HEK293T (cell line): ENCODE measurements at places on chromosomes 5 and 9.
A peak's percentile ranks its signal among the peaks of the same experiment; 100 is the strongest.

GRCh38 chr5:56666901-56667300, 148.4 kb upstream of the MAP3K1 start:
- no peak for DNase-seq

- DNase-seq, result no peak
Measured at GRCh38 chr9:107266624-107267368, 16.3 kb upstream of the RAD23B start.

GRCh38 chr5:67617051-67617450, 420.5 kb upstream of the CD180 start:
- DNase-seq, result no peak

DNA sequence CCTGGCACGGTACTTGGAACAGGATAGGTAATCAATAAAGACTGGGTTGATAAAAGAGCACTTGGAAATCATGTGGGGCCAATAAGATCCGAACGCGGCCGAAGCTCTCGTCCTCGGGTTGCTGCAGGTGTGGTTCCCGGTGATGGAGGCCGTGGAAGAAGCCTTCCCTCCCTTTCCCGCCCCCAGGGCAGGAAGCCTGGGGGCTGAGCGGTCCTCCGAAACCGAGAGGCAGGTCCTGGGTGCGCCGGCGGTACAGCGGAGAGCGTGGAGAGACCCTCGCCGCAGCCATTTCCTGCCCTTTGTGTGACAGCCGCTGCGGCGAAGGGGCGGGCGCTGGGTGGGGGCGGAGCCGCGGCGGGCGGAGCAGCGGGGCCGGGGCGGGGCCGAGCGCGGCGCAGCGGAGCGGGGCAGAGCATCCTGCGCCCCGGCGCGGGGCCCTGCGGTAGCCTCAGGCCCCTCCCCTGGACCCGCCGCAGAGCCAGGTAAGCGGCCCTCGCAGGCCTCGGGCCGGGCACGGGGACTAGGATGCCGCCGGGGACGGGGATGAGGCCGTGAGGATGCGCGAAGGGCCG, at the start of gene CYFIP2:
CYFIP2 (plus strand) TSS at position 410 of the 572 bp plus-strand sequence. CDS start 19,239 bp downstream, outside the sequence.
- peak; percentile 86 for DNase-seq

DNA sequence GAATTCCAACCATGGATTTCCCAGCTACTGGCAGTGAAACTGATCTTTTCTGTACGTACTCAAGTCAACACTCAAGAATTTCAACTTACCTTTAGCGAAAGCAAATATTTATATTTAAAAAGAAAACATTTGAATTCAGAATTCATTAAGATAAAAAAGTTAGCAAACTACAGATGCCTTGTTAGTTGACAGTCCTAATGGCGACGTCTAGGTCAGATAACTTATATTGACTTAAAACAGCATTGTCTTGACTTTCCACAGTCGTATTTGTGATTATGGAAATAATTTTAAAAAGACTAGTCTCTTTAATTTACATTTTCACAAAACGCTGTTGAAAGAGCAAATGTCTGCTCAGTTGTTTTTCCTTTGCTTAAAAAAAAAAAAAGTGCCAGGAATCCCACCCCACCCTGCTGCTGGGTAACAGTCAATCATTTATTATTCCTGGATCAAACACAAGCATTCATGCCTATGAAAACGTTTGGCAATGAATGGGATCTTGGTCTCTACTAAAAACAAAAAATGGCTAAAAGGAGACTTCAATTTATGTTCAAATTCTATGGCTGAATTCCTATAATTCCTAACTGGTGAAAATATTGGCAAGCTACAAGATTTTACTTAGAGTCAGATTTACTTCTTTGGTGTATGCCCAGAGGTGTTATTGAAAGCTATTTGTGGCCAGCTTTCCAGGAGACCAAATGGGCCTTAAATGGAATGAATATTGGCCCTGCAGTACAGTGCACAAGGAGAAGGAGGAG, 22.0 kb downstream of the OR2S2 start:
- no peak for DNase-seq

DNA sequence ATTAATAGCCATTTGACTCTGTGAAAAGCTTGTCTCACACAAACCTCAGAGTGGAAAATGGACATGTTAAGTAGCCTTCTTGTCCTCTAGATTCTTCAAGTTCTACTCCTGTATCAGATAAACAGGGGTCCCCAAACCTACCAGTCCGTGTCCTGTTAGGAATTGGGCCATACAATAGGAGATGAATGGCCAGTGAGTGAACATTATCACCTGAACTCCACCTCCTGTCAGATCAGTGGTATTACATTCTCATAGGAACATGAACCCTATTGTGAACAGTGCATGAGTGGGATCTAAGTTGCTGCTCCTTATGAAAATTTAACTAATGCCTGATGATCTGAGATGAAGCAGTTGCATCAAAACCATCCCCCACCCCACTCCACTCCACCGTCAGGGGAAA, 136.3 kb downstream of the TMEM232 start:
- DNase-seq, result no peak

- DNase-seq, result no peak
Measured at GRCh38 chr5:138029944-138030343, 2.9 kb downstream of the FAM13B start.

DNA sequence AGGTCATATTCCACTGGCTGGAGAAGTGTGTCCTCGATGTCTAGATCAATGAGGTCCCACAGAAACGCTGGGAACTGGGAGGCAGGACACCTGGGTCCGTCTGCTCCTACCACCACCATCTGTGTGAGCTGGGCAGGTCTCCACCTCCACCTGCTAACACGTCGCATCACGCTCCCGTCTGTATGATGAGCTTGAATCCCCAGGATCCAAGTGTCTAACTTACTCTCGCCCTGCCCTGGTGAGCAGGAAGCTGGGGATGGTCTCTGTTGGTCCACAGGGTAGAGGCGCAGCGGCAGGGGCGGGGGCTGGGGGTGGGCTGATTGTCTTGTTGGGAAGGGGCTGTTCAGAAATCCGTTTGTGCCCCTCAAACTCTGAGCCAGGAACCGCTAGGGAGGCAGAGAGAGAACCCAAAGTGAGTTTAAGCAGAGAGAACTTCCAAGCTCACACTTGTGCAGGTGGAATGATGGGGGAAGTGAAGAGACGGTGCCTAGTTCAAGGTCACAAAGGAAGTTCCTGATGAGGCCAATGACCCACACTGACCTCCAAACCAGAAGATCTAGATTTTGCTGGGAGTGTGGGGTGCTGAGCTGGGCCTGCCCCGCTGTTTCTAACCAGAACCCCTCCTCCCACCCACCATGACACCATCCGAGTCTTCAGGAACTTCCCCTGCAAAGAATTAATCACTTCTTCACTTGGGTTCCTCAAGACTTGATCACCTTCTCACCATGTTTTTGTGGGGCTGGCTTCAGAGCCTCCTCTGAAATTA, 21.1 kb downstream of the ORM2 start:
- DNase-seq, result no peak

DNA sequence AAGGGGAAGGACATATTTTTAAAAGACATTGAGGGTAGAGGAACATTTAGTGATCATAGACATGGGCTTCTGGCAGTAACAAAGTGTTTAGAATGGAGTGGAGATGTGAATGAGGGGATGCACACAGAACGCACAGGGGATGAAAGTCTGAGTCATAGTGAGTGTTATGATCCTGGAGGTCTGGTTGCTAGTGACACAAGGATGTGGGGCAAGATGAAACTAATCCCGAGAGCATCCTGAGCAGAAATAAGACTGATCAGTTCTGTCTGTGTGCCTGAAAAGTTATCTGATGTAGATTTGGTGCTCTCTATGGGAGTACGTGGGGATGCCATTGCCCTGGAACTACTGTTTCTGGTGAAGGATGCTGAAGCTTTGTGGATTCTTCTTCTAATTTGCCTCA, 141.1 kb downstream of the CHSY3 start:
- DNase-seq, result no peak

GRCh38 chr9:3857673-3858072, 331.9 kb upstream of the RFX3 start:
- no peak for DNase-seq

GRCh38 chr5:19140276-19140675, 847.7 kb downstream of the CDH18 start:
- no peak for DNase-seq

GRCh38 chr5:147782110-147783028, at the start of gene JAKMIP2:
Gene JAKMIP2, minus strand, starts transcription at chr5:147782728. Its CDS starts 110,922 bp downstream, at chr5:147671806.
- DNase-seq, result peak; percentile 54

- no peak for DNase-seq
Measured at GRCh38 chr9:87198716-87199115, 251.4 kb upstream of the GAS1 start.

DNA sequence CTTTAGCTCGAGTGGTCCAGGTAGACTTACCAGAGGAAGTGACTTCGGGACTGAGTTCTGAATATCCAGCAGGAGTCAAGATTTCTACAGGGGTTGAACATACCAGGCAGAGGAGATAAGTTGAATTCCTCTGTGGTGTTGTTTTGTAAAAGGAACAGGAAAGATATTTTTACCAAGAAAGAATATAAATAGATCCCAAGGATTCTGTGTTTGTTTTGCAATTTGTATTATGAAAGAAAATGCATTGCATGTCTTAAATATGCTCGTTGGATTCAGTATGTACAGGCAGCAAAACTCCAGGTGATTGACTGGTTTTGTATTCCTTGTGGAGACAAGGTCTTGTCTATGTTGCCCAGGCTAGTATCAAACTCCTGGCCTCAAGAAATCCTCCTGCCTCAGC, 197.8 kb downstream of the FRMD3 start:
- no peak for DNase-seq

GRCh38 chr9:83473488-83473971, 64.7 kb downstream of the FRMD3 start:
- DNase-seq, result no peak

GRCh38 chr9:135932656-135933055, 25.3 kb upstream of the CAMSAP1 start:
- DNase-seq, result no peak

GRCh38 chr5:1320436-1321344, 24.2 kb downstream of the CLPTM1L start:
- DNase-seq, result no peak

- DNase-seq, result no peak
Measured at GRCh38 chr5:149215478-149216090, 56.1 kb upstream of the AFAP1L1 start.

DNA sequence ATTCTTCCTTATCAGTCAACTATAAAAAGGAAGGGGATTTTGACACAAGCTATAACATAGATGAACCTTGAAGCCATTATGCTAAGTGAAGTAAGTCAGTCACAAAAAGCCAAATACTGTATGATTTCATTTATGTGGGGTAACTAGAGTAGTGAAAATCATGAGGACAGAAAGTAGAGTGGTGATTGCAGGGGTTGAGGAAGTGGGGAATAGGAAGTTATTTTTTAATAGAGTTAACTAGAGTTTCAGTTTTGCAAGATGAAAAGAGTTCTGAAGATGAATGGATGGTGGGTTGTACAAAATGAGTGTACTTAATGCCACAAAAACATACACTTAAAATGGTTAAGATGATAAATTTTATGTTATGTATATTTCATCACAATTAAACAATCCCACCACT, 65.4 kb upstream of the FAM174A start:
- no peak for DNase-seq

DNA sequence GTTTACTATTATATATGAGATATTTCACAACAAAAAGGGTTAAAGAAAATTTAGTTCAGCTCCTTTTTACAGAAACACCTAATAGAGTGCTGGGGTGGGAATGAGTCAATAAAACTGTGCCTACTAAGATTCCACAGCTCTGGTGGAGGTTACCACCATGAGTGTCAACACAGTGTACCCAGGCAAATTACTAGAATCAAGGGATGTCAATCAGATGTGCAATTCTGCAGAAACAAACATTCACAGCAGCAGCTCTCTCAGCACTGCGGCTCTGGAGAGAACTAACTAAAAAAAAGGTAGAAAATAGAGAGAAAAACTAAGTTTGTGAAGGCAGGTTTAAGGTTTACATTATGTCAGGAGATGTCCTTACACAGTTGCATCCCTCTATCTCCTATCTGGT, 1313.0 kb downstream of the MAT2B start:
- no peak for DNase-seq

GRCh38 chr5:132057498-132058255, 2.8 kb upstream of the IL3 start:
- no peak for DNase-seq

DNA sequence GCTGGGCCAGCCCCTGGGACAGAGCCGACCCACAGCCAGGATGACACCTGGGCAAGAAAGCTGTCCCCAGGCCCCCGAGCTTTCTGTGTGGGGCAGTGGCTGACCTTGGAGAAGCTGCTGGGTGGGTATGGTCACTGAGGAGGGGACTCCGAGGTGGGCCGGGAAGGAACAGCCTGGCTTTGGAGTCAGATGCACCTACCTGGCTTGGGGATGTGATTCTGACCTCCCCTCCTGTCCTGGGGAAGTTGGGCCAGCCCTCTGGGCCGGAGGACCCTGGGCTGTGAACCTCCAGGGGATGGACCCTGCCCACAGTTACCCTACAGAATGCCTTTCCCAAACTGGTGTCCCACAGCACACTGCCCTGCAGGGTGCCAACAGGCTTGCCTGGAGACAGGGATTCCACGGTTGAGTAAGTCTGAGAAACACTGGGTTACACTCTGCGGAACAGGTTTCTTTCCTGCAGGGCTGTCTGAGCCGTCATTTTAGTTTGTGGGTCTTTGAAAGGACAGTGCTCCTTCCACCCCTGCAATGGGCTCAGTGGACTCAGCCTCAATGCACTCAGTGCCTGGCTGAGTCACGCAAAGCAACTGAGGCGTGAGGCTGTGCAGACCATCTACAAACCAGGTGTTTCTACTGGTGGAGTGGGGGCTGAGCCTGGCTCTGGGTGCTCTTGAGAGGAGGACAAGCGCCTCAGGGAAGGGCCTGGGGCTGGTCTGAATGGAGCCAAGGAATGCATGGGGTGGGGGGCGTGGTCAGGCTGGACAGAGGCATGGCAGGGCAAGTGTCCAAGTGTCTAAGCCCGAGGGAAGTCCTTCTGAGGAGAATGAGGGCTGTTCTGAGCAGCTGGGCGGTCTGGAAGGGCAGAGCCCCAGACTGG, 41.3 kb upstream of the PHYKPL start:
- DNase-seq, result no peak

DNA sequence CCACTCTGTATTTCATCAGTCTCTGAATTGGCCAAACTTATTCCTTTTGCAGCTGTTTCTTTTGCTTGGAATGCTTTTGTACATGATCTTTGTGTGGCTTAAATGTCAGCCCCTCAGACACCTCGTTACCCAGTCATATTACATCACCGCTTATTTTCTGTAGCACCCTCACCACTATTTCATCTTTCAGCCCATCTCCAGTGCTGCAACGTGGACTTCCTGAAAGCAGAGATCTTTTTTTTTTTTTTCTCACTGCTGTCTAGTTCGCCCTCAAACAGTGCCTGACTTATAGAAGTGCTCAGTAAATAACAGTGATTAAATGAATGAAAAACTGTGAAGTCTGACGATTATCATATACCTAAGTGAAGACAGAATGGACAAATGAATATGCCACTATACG, 835 bp downstream of the SRA1 start:
- DNase-seq, result no peak

- no peak for DNase-seq
Measured at GRCh38 chr5:76691467-76692273, 24.3 kb upstream of the F2R start.
